Upper lobe of left lung (tissue), 6 donors: ENCODE measurements at places on chromosomes 11 and 22. TPM values are rescaled to one million over a fixed set of nuclear protein-coding genes. Genes with fewer than 3 reads are reported as not detected.

The APOA1 gene
- total RNA-seq = 5.9 TPM

- peak; percentile 72 for DNase-seq
These were observed 84.4 kb upstream of the MYOD1 start for GRCh38 chr11:17634776-17635550.

The NFAM1 gene
- 8.7 TPM for total RNA-seq

DNA sequence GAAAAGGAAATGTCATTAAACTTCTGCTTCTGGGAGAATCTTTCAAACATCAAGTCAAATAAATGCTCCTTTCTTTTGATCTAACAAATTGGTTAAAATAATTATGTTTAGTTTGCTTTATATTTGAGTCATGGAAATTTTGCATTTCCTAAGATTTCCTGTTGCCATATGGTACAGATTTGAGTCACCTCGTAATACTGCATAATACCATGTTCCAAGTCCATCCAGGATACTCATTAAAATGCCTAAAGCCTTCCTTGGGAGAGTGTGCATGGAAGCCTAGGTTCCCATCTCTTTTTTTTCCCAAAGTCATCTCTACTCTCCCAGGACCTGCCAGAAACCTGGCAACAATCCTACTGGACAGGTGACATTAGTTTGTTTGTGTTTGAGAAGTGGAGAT lies 4.2 kb downstream of the OR9I1 start:
- DNase-seq = no peak

DNA sequence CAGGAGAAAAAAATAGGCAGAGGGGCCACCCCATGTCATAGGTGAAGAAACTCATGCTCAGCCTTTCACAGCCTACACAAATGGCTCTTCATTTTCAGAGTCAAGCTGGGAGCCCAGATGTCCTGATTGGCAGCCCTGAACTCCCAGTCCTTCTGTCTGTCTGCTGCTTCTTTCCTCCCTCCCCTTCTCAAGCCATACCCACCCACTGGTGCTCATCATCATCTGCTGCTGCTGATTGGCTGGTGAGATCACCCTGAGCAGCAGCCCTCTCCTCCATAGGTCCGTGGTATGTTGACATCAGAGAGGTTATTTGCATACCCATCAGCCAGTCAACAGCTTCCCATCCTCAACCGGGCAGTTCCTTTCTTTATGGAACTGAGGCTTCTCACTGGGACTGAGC lies 46.1 kb upstream of the PRDM11 start:
- no peak for DNase-seq
